ENCODE measurements at places on chromosomes 3 and 15. TPM values are rescaled to one million over a fixed set of nuclear protein-coding genes. Genes with fewer than 3 reads are reported as not detected.

C3orf85 gene
- total RNA-seq = not detected

CCDC33 gene
- total RNA-seq = 10.2 TPM

SLC41A3 gene
- 72.0 TPM for total RNA-seq

FOXB1 gene
- not detected for total RNA-seq

GRAMD1C gene
- total RNA-seq = 11.1 TPM

NR1I2 gene
- total RNA-seq = 1.2 TPM

UBAP1L gene
- 9.4 TPM for total RNA-seq

ZKSCAN7 gene
- 10.8 TPM for total RNA-seq

ONECUT1 gene
- total RNA-seq = not detected

P3H2 gene
- 13.9 TPM for total RNA-seq

KLHL40 gene
- total RNA-seq = not detected

DNA sequence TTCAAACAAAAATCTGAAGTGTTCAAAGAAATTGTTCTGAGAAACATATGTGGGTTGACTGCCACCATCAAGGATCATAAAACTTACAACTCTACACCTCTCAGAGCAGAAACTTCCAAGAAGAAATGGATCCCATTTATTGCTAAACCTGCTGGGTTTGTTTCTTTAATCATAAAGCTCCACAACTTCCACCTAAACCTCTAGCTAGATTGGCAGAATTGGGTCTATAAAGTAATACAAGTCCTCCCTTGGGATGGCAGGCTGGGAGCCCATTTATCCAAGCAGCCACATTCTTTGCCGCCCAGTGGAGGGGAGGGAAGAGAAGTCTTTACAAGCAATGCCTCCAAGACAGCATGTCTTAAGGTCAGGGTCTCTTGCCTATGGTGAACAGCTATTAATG, 40.5 kb upstream of the CMTM8 start:
- DNase-seq = no peak

DNA sequence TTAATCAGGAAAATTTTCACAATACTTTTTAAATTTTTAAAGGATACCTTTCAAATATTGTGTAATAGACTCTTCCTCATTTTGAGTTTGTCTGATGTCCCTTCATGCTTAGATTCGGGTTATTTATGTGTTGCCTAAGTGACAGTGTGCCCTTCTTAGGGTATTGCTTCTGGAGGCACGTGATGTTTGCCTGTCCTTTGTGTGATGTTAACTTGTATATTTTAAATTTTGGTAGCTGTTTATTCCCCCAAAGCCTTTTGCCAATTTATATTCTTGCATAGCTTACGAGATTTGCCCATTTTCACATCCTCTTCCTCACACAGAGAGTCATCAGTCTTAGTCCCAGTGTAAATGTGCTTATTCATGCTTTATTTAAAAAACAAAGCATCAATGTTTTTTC, 433.1 kb downstream of the EPHB1 start:
- DNase-seq = no peak

DNA sequence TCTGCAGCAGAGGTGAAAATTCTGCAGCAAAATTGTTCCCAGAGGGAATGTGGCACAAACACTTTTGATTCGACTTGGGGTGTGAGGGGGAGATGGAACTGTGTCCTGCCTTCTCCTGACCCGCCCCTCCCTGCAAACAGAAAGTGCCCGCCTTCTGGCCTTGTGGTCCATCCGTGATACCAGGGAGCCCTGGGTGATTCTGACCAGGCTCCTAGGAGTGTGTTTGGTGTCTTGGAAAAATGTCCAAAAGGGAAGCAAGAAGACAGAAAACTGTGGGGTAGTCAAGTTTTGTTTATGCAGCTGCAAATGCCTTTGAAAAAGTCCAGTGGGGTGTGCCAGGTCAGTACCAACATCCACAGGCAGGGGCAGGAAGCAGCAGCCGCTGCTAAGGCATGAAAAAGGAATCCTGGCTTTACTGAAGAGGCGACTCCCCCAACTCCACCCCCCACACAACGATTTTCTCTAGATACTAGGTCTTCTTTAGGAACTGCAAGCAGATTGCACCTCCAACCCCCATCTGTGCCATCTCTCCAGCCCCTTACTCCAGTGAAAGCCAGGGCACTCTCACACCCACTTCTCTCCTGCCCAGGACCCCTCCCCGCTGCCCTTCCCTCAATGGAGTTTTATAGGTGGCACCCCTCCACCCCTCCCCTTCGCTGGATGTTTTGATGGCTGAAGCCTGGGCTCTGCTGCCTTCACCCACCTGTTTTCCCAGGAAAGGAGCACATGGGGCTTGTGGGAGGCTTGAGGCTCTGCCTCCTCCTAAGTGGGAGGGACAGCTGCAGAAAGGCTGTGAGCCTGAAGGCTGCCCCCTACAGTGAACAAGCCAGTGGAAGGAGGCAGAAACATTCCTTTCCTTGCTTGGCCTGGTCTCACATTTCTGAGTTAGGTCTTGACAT, 82.4 kb upstream of the HERC1 start:
- DNase-seq = no peak

GRCh38 chr3:178291574-178292370, 244.5 kb upstream of the KCNMB2 start:
- DNase-seq = no peak

DNA sequence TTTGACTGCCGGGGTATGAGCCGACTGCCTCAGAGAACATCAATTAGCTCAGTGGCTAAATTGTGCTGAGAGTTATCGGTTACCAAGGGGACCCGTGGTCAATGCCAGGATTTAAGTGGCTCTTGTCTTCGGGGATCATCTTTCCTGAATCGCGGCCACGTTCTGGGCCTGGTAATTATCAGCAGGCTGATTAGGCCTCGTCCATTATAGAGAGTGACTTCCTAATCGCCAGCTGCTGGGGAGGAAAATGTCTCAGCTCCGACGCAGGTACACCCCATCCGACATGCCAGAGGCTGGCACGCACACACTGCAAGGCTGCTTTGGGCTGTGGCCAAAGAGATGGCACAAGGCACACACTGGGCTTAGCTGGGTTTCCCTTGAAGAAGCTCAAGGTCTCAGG, 10.6 kb downstream of the TRH start:
- no peak for DNase-seq

- DNase-seq = no peak
Observed at GRCh38 chr3:45979378-45979777, 16.2 kb downstream of the FYCO1 start.

DNA sequence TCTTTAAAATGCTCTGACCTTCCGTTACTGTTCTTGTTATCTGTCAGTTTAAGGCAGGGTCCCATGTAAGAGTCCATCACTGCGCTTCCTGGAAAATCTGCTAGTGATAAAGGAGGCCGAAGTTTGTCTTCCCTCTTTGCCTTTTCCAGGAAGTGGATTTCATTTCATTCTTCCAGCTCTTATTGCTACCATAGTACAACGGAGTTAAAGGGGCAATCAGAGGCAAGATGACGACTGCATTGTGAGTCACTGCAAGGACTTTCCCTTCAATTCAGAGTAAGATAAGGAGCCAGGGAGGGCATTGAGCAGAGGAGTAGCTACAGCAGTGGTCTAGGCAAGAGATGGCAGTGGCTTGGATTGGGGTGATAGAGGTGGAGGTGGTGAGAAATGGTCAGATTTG, 17.2 kb upstream of the DET1 start:
- no peak for DNase-seq

DNA sequence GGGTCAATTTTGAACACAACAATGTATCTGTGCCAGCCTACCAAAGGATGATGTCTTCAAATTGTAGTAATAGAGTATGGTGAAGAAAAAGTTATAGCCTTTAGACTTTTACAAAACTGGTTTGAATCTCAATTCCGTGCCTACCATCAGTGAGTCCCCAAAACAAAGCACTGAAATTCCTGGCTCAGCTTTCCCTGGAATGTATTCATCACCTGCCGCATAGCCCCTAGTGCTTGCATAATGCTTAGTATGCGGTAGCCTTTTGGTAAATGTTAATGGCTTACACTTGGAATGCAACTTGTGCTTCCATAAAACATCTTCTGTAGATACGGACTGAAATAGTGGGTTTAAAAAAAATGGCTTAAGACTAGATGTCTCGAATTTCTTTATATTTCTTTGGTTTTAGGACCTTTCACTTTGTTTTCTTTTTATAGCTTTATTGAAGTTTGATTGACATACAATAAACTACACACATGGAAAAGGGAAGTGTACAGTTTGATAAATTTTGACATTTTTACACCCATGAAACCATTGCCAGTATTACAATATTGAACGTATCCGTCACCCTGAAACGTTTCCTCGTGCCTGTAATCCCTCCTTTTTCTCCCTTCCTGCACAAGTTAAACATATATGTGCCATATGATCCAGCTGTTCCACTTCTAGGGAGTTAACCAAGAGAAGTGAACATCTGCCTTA, 12.1 kb downstream of the SACM1L start:
- DNase-seq = no peak

DNA sequence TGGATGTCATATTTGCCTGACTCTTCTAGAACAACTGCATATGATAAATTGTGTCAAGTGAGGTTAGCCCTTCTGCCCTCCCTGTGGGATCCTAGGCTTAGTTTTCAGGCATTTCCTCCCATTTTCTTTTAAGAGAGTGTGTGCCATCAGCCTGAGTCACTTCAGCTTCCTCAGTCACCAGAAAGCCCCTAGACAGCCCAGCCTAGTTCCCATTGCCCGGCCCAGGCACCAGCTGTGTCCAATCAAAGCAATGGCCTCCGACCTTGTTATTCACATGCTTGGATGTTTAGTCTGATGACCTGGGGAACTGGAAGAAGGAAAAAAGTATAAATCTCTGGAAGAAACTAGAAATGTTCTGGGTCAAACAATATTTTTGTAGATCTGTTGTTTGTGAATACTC, 221.9 kb upstream of the LRIG1 start:
- no peak for DNase-seq

DNA sequence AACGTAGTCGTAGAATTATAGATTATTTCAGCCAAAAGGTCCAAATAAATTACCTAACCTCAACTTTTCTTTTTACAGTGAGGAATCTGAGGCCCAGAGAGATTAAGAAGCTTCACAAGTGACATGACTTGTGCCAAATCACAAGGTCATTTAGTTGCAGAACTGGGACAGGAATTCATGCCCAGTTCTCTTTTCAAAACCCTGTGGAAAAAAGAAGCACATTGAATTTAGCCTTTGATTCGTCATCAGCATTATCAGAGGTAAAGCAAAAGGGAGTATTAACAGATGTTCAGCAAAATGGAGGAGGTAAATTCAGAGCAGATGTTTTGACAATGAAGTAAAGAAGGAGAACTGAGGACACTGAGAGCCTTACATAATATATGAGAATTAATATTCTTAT, 4.5 kb downstream of the SERPINI2 start:
- DNase-seq = no peak

DNA sequence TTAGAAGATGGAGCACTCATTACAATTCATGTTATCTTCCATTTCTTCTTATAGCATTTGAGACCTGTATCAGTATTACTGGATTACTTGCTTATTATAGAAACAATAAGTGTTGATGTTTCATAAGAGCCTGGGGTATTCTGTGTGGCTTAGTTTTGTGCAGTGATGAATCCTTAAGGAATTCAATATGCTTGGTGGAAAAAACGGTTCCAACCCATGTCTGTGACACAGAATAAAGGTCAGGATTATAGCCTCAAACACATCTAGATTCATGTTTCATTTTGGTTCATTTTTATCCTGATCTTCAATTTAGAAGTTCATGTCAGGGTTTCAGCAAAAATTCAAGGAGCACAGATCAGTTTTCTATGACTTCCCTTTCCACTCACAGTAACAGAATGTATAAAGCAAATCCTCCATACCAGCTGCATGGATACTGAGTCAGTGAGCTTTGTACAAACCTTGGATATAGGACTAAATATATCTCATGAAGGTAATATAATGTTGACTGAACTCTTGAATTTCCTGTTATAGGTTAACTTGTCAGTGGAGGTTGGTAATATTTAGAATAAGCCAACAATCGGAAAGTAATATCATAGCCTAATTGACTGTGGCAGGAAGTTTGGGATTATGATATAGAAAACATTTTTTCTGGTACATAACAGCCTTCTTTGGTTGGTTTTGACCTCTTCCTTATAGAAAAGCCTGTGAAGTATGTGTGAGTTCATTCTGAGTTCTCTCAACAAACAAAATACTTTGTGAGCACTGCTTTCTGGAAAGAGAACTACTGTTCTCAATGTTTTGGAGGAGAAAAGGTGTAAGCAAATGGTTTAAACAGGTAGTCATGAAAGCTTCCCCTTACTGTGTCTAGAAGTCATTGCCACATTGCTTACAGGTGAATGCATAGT, 218.2 kb upstream of the TPM1 start:
- DNase-seq = no peak

GRCh38 chr3:33989229-33989628, 190.8 kb downstream of the PDCD6IP start:
- no peak for DNase-seq

GRCh38 chr3:150511122-150511821, 35.0 kb downstream of the SERP1 start:
- DNase-seq = no peak

GRCh38 chr3:8652324-8652987, 7.9 kb upstream of the SSUH2 start:
- DNase-seq = no peak

DNA sequence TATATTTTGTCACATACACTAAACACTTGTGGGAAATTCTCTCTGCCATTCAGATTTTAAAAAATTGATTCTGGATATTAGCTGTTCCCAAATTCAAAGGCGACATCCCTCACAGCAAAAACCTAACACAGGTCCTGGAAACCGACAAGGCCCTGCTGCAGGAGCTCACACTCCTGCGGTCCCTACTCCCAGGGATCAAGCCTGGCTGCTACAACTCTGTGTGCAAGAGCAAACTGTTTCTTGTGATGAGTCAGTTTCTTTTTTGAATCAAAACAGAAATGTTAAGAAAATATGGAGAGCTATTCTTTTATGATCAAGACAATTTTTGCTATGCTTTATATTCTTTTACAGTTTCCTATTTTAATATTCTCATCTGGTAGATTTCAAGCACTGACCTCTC, 51.0 kb upstream of the TJP1 start:
- DNase-seq = no peak

DNA sequence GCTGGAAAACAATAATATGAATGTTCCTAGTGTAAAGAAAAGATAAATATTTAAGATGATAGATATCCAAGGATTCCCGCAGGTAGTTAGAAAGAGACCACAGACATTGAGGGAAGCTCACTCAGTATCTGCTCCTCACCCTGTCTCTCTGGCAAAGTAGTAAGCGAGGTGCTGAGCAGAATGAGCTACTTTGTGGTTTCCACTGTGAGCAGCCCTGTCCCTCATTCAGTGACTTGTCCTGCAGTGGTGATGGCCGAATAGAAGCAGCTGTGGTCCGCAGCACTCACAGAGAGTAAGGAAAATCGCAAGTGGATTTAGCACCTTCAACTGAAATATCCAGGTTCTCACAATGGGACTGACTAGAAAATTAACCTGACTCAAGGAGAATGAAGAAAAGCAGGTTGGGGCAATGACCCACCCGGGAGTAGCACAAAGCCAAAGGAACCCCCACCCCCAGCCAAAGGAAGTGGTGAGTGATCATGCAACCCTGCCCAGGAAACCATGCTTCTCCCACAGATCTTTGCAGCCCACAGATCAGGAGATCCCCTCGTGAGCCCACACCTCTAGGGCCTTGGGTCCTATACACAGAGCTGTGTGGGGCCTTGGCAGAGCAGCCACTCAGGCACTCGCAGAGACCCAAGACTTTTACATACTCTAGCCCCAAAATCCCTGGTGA, 21.8 kb upstream of the SLC25A38 start:
- DNase-seq = no peak

Data from ureter (tissue), 1 donor.